ENCODE measurements at places on chromosomes 16 and 17.

DNA sequence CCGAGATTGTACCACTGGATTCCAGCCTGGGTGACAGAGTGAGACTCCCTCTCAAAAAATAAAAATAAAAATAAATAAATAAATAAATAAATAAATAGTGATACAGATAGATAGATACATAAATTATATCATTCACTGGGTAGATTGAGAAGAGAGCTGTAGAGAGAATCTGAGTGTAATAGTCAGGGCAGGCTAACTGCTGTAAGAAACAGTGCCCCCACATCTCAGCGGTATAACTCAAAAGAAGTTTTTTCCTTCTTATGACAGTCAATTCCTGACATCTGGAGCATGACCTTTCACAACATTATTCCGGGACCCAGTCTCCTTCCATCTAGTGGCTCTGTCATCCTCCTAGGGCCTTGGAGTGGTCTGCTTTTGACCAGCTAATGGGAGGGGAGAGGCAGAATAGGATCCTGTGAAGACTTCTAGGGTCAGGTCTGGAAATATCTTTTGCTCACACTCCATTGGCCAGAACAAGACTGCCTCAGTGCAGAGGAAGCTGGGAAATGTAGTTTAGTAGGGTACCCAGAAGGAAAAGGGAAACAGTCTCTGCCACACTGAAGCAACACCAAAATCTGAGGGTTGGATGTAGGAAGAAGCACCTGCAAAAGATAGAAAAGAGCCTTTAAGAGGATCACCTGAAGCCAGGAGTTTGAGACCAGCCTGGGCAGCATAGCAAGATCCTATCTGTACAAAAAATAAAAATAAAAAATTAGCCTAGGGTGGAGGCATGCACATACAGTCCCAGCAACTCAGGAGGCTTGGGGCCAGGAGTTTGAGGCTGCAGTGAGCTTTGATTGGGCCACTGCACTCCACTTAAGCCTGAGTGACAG lies 3.0 kb upstream of the QPRT start:
- no peak for DNase-seq

GRCh38 chr16:1687427-1688316 lies 9.6 kb downstream of the JPT2 start:
- DNase-seq = no peak

- no peak for DNase-seq
These were observed 125.4 kb downstream of the MAP2K6 start for GRCh38 chr17:69539781-69540319.

- DNase-seq = no peak
These were observed 380.6 kb downstream of the RBFOX1 start for GRCh38 chr16:7713244-7713643.

DNA sequence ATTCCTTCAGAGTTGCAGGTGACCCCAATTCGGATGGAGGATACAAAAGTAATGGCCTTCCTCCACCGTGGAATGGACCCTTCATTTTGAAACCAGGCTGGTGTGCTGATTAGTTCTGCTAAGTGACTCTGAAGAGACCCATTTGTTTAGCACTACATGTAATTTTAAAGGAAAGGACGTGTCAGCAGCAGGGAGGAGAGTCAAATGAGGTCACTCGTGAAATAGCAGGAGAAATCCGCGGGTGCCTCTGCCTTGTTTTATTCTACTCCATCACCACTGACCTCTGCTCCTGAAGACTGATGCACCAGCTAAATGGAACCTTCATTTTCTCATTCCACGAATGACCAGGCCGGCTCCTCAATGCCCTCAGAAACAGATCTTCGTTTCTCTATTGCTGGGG lies 589.2 kb downstream of the CDH11 start:
- no peak for DNase-seq

DNA sequence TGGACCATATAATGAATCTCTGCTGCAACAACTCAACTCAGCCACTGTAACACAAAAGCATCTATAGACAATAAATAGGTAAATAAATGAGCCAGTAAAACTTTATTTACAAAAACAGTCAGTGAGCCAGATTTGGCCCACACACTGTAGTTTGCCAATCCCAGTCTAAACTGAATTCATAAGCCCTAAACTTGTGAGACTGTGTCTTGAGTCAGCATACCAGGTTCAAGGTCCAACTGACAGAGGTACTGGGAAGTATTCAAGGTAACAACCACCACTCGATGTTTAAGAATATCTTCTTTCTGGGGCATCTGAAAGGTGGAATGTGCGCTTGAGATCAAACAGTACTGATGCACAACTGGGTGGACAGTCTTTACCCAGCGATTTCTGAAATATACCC lies 94.2 kb downstream of the HELZ start:
- DNase-seq = no peak

DNA sequence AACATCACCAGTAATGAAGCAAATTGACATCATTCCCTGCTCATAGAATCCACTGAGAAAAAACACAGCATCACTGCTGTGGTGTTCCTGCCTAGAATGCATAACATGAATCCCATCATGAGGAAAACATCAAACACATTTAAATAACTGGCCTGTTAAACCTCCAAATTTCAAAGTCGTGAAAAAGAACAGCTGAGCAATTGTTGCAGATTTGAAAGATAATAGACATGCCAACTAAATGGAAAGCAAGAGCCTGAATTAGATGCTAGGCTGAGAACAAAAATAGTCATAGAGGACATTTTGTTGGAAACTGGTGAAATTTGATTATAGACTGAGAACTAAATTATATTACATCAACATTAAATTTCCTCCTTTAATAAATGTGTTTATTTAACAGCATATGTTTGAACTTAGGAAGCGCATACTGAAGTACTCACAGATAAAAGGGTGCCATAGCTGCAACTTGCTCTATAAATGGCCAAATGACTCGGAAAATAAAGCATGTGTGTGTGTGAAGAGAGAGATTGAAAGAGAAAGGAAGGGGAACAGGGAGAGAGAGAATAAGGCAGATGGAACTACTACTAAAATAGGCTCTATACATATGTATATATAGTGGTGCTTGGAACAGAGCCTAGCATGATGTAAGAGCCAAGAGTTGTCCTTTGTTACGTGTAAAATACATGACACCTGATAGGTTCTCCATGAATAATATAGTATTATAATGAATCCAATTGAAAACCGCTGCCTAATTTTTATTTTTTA lies 305.0 kb upstream of the MON1B start:
- DNase-seq = no peak

DNA sequence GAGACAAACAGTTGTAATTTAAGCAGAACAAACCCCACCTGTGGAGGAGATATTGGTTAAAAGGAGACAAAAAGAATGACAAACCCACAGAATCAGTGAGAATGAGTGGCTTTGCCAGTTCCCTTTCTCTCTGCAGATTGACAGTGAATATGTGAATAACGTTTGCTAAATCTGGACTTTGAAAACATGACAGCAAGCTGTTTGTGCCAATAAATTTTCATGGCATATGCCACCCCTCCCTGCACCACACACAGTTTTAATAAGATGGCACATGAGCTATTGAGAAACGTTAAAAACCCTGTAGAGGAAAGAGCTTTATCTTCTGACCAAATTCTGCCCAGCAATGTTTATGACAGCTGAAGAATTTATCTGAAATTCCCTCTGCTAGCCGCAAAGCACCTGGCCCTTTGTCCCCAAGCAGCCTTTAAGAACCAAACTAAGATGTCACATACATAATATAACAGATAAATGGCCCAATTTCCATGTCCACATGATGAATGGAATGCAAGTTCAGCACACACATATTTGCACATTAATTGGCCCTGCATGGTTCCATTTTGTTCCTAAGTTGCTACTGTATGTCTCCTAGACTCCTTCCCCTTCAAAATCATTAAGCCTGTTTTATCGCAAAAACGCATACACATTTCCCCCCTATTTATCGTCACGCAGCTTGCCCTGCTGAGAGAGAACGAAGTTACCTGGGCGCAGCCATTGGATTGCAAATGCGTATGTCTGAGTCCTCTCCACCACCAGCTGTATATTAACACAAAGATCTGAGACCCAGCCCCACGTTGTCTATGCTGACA lies 773.5 kb upstream of the EEF2KMT start:
- DNase-seq = no peak

- no peak for DNase-seq
These were observed 92.1 kb downstream of the ABCC6 start for GRCh38 chr16:16131204-16131603.

DNA sequence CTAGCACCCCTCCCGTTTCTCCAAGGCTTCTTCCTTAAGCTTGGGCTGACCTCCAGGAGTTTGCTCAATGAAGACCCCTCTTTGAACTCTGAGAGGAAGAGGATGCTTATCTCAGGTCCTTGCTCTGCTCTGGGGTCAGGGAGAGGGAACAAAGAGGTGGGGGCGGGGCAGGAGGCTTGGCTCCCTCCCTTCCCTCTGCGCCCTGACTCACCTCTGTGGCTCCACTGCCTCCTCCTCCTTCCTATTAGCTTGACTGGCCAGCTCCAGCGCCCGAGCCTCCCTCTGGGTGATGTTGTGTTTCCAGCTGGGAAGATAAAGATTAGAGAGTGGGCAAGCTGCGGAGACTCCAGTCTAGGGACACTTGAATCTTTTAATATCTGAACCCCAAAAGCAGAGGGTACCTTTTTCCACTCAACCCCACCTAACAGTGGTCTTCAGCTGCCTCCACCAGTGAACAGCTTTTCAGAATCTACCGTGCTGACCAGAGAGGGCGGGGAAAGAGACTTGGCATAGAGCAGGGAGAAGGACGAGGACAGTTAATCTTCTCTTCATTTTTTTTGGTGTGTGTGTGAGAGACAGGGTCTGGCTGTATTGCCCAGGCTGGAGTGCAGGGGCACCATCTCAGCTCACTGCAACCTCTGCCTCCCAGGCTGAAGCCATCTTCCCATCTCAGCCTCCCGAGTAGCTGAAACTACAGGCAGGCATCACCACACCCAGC lies 6.7 kb downstream of the GIP start:
- DNase-seq = no peak
